ENCODE measurements at places on chromosomes 2 and 18.

GRCh38 chr2:39994151-39994550, 215.1 kb upstream of the THUMPD2 start:
- DNase-seq: peak; percentile 90

GRCh38 chr2:99899882-99900281, 242.5 kb downstream of the AFF3 start:
- DNase-seq: no peak

DNA sequence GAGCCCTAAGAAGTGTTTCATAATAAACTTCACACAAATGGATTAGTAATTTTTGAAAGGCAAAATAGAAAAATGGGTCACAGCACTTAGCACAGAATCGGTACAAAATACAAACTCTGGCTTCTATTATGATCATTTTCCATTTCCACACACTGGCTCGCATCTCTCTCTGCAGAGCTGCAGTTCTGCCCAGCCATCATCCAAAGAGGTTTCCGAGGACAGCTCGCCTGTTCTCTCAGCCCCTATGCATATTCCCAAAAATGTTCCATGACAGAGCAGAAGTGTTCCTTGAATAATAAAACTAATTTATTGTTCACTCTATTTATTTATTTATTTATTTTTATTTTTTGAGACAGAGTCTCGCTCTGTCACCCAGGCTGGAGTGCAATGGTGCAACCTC, 115.6 kb downstream of the AP1S3 start:
- no peak for DNase-seq

DNA sequence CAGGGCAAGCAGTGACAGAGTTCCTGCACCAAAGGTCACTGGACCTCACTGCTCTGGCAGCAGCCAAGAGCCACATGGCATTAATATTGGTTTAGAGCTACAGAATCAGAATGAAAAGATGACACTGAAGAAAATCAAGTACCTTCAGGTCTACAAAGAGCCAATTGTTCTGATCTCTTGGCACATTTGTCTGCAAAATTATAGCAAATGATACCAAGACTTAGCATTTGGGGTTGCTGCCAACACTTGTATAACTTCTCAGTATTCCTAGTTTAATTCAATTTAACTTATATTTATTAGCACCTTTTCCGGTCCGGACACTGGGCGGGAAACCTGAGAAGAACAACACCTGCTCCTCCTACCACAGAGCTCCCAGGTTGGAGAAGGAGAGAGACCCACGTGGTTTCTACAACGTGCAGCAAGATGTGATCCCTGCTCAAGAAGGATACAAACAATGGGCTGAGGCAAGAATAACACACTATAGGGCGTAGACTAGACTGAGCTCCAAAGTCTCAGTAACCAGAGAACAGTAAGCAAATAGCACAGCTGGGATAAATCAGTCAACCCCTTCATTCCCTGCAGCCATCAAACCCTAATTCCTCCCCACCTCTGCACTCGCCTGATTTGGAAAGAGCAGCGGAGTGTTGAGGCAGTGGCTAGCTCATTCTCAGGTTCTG, 2.4 kb downstream of the LRRC30 start:
- DNase-seq: no peak

DNA sequence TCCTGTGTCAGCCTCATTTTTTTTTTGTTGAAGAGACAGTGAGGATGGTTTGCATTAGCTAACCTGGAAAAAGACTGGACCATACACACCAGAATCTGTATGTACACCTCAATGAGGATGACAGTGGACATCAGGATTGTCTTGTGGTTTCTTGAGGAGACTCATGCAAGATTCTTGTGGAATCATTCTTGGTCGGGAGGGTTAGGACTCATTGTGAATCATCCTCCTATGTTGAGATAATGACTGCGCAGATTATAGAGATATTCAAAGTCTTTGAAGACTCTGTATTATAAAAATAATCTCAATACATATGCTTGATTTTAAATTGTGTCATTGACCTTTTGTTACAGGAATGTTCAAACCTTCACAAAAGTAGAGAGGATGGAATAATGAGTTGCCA, 49.1 kb upstream of the DOCK10 start:
- peak; percentile 97 for DNase-seq

GRCh38 chr18:36017232-36017631, 44.8 kb downstream of the RMP24 start:
- DNase-seq: no peak

GRCh38 chr2:46982351-46983064, 66.9 kb upstream of the MCFD2 start:
- no peak for DNase-seq

- no peak for DNase-seq
These were observed 10.9 kb downstream of the EPAS1 start for GRCh38 chr2:46308081-46308480.

- DNase-seq: no peak
These were observed 133.9 kb upstream of the CDH20 start for GRCh38 chr18:61199171-61199848.
